Heart left ventricle (tissue), 16 donors: ENCODE measurements at places on chromosomes 6 and 20. TPM values are rescaled to one million over a fixed set of nuclear protein-coding genes. Genes with fewer than 3 reads are reported as not detected.

Gene CRIP3
- 7.6 TPM for total RNA-seq

Gene LST1
- total RNA-seq, result 6.0 TPM

Gene POM121L2
- not detected for total RNA-seq

Gene SLC17A9
- total RNA-seq, result 0.52 TPM

Gene SLC35D3
- not detected for total RNA-seq

Gene C6orf52
- not detected for total RNA-seq

Gene LCA5
- 1.9 TPM for total RNA-seq

Gene MAP1LC3A
- 105 TPM for total RNA-seq

Gene RRBP1
- total RNA-seq, result 29.3 TPM

Gene SNAP91
- total RNA-seq, result 1.3 TPM

Gene DEF6
- 1.1 TPM for total RNA-seq

Gene PRR18
- 0.10 TPM for total RNA-seq

Gene VNN1
- 0.29 TPM for total RNA-seq

Gene TENT5A
- total RNA-seq, result 40.2 TPM

- DNase-seq, result no peak
Measured at GRCh38 chr20:62227977-62228958, 8.2 kb upstream of the HRH3 start.

GRCh38 chr6:163332575-163332974, 81.9 kb upstream of the QKI start:
- no peak for DNase-seq

GRCh38 chr6:9044426-9044825, 609.1 kb upstream of the SLC35B3 start:
- DNase-seq, result no peak

GRCh38 chr6:44508646-44509045, 121.1 kb downstream of the CDC5L start:
- DNase-seq, result no peak

- no peak for DNase-seq
Measured at GRCh38 chr6:158290659-158291058, 21.6 kb upstream of the TULP4 start.

DNA sequence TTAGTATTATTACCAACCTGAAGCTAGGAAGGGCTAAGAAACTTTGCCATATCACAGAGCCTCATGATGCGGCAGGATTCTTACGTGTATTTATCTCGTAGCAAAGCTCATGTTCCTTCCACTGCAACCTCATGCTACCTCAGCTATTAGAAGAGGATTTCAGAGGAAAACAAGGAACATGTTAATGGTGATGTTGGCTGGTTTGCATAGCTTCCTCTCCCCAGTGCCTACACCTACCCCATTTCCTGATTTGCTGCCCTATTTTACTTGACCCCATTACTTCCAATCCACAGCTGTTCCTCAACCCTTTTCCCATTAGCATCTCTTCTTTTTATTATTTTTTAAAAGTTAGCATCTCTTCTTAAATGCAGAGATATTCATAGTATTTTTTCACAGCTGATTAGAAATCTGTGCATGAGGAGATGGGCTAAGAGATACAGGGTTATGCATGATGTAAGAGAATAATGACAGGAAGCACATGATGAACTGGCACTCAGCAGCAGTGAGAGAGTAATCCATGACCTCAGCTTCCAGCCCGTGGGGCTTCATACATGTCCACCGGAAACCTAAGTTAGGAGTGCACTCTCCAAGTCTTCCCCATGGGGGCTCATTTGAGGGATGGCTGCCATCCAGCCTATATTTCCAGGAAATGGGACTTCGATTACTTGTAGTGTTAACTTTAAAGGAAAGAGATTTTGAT, 106.1 kb upstream of the ASF1A start:
- DNase-seq, result no peak

GRCh38 chr20:13883425-13883824, 98.6 kb downstream of the NDUFAF5 start:
- DNase-seq, result no peak

DNA sequence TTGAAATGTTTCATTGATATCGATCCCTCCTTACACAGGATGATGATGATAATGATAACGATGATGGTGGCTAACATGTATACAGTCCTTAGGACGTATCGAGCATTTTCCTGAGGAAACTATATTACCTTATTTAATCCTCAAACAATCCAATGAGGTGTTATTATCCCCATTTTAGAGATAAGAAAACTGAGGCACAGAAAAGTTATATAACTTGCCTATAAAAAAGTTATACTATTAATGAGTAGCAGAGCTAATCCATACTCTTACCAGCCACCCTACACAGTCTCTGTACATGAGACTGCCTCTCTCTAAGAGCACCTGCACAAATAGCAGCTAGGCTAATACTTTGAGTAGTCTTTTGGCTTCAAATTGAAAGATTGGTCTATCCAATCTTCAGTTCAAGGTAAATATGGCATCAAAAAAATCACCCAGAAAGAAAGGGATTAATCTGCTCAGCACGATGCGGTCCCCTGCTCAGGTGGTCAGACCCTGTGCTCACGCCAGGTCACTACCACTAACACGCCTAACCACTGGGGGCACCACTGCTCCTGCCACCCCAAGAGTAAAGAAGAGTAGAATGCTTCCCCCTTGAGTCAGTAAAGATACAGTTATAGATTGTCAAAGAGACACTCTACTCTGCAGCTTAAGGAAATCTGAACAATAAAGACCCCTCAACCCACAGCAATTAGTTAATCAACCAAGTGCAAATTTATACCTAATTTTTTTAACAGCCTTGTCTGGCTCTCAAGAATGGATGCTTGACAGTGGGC, 15.0 kb downstream of the GABBR1 start:
- DNase-seq, result no peak

DNA sequence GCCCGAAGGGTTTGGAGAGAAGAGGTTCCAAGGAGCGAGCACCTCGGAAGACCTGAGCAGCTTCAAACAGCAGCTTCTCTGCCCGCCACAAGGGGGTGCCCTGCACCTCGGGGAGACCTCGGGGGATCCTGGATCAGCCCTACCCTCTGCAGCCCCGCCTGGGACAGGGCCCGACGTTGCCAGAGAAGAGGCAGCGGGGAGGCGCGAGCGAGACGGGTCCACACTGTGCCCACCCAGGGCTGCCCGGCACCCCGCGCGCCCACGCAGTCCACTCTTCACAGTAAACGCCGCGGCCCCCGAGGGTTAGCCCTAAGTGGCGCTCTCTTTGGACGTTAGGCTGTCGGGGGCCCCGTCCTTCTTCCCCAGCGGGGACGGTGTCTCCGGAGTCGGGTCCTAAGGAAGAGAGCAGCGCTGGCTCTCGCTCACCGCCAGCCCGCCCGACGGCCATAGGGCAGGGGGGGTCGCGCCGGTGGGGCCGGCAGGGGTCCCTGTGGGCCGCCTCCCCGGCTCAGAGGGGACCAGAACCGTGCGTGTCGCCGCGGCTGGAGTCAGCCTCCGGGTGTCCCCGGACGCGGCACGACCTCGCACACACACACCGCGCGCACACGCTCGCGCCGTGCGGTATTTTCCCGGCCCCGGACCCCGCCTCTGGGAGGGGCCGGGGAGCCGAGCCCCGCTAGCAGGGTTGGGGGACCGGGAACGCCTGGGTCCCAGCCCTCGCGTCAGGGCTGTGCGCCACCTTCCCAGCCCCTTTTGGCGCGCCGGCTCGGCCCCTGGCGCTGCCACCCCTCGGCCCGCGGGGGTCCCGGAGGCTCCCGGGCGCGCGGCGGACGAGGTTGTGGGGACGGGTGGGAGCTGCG, 929 bp downstream of the CDH22 start:
- DNase-seq, result peak; percentile 82

GRCh38 chr6:13789746-13790145, 24.6 kb downstream of the MCUR1 start:
- DNase-seq, result no peak

DNA sequence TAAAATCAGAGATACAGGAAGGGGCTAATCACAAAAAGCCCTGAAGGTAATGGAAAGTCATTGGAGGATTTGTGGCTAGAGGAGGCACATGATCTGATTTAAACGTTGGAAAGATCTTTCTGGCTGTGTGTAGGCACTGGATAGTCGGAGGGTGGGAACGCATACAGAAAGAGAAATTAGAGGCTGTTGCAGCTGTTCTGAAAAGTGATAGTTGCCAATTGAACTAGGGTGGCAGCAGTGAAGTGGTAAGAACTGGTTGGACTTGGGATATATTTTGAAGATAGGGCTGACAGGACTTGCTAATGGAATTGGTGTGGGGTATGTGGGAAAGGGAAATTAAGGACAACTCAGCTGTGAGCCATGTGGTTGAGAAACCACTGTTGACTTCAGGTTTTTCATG, 223.6 kb downstream of the OGFRL1 start:
- no peak for DNase-seq

GRCh38 chr6:52063584-52064344, 23.6 kb downstream of the PKHD1 start:
- no peak for DNase-seq

GRCh38 chr20:61950641-61951071, 115.0 kb downstream of the TAF4 start:
- DNase-seq, result no peak

- DNase-seq, result no peak
Measured at GRCh38 chr6:10382728-10383330, 32.0 kb downstream of the TFAP2A start.

- DNase-seq, result no peak
Measured at GRCh38 chr6:155062866-155063341, 67.8 kb downstream of the TIAM2 start.

- no peak for DNase-seq
Measured at GRCh38 chr6:123747515-123747914, 56.1 kb upstream of the NKAIN2 start.
